Progenitor cell of endocrine pancreas (in vitro differentiated cells): ENCODE measurements at places on chromosomes 4 and X. TPM values are rescaled to one million over a fixed set of nuclear protein-coding genes. Genes with fewer than 3 reads are reported as not detected.

DNA sequence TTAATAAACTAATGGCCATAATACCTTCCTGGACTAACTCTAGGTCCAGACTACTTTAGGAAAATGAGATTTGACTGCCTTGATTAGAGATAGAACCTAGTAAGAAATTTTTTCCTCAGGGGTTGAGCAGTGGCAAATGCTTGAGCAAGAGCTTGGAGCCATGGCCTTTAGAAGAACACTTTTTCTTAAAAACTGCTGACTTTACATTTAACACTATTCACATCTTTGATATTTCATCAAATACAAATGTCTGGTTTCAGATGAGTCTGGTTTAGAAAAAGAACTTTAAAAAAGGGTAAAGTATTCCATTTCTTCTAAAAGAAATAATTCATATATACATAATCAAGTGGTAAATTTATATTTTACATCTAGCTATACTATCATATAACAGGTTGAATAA is 680.9 kb upstream of the PITX2 start:
- no peak overlapping the region for H3K4me3 ChIP-seq
- H3K27ac ChIP-seq: no peak overlapping the region
- DNase-seq: no peak
- H3K36me3 ChIP-seq: no peaks in the 10 kb centered on the region

GRCh38 chr4:174362340-174362739 is 78.6 kb downstream of the CEP44 start:
- no peak for DNase-seq
- no peak overlapping the region for H3K27ac ChIP-seq
- H3K4me3 ChIP-seq: no peak overlapping the region
- H3K36me3 ChIP-seq: no peaks in the 10 kb centered on the region

Gene ADH1B
- total RNA-seq: 0.29 and 0.53 TPM in 2 replicates

DNA sequence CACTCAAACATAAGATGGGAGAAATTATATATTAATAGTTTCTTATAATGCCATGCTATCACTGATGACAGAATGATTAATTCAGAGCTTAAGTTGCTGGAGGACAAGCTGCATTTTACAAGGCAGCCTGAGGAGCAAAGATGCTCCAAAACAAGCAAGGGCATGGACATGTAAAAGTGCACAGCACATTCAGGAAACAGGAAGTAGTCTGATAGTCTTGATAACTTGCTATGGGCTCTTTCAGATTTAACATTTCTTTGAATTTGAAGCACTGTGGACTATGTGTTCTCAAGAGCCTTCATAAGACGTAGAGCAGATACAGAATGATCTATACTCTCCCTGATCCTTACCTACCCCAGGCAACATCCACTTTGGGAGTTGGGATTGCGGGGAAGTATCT is 50.0 kb downstream of the AMMECR1 start:
- no peak overlapping the region for H3K4me3 ChIP-seq
- H3K27ac ChIP-seq: no peak overlapping the region
- no peak for DNase-seq
- H3K36me3 ChIP-seq: no peaks in the 10 kb centered on the region
- H3K4me1 ChIP-seq: peaks cover 5% of the 10 kb centered on the region

DNA sequence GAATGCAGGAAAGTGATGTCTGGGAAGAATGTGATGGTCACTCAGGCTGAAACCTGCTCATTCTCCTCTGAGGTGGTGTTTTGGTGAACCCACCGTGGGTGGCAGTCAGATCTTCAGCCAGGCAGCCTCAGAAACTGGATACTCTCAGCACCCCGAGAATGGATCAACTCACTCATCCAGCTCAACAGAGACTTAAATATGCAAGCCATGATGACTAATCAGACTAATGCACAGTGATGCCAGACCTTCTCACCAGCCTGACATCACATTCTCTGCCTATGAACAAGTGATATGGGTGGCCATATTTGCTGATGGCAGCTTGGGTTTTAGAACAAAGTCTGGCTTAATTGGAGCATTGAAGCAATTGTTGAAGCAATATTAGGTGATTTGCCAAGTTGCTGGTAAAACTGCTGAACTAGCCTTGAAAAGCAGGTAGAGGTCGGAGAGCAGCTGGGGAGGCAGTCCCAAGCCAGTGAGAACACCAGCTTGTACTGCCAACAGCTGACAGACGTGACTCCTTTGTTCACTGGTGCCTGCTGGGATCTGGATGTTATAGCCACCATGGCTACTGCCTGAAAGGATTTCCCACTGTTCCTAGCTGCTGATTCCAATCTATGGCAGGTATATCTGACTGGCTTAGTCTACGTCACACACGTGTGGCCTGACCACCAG is 608.1 kb downstream of the MID1IP1 start:
- no peaks in the 10 kb centered on the region for H3K36me3 ChIP-seq
- H3K4me3 ChIP-seq: no peak overlapping the region
- H3K27me3 ChIP-seq: peaks cover 9% of the 10 kb centered on the region
- H3K27ac ChIP-seq: peak overlapping the region; percentile 75
- H3K4me1 ChIP-seq: peaks cover 3% of the 10 kb centered on the region

Gene TSPAN7
- total RNA-seq: 21.1 and 21.8 TPM in 2 replicates

DNA sequence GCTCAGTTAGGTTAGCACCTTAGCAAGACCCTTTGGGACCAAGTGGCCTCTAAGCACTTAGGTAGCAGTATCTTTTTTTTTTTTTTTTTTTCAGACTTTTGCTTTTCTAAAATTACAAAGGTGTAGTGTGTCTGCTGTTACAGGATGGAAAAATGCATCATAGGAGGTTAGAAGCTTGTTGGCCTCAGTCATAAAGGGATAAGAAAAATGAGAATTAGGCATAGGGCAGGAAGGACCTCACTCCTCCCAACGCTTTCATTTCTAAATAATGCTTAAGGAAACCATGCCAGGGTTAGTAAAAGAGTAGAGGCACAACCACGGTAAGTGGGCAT is 148.4 kb upstream of the PLAC1 start:
- H3K4me1 ChIP-seq: peaks cover 20% of the 10 kb centered on the region
- peaks cover 1% of the 10 kb centered on the region for H3K36me3 ChIP-seq
- H3K4me3 ChIP-seq: peak overlapping the region; percentile 81
- DNase-seq: no peak
- H3K27me3 ChIP-seq: no peaks in the 10 kb centered on the region

DNA sequence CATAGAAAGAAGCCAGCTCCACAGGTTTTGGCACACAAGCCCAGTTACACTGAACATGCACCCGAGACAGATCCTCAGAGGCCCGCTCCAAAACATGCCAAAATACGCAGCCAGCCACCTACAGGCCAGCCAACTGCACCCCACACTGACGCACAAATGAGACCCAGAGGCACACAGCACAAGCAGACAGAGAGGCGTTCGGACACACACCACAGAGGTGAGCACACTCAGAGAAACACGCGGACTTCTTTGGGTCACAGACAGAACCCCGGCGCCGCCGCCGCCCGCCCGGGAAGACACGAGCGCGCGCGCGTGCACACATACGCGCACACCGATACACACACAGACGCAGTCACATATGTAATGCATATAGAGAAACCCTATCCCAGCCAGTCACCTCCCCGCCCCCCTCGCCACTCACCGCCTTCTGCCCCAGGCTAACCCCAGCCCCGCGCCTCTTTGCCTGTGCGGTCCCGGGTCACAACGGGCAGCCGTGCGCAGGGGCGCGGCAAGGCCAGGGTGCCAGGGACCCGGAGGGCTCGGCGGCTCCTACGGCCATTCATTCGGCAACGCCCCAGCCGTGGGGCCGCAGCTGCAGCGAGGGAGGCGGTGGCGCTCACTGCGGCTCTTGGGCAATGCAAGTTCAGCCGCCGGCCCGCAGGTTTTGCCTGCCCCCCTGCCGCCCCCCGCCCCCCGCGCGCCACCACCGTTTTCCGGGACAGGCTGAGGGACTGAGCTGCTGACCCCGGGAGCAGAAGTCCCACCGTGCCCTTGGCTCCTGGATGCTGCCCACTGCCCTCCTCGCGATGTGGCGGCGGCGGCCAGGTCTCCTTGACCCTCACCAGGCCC is 553 bp downstream of the SEPTIN6 start:
- peak; percentile 17 for DNase-seq
- peak overlapping the region; percentile 84 for H3K27ac ChIP-seq
- peaks cover 18% of the 10 kb centered on the region for H3K27me3 ChIP-seq
- H3K36me3 ChIP-seq: no peaks in the 10 kb centered on the region

Gene SRP72
- 119 and 120 TPM in 2 replicates for total RNA-seq

Gene EXOC1L
- total RNA-seq: not detected in 2 replicates

Gene SHOX
- total RNA-seq: not detected in 2 replicates

- DNase-seq: no peak
- H3K27ac ChIP-seq: no peak overlapping the region
- H3K36me3 ChIP-seq: peaks cover 41% of the 10 kb centered on the region
These were observed 67.8 kb upstream of the ANXA3 start for GRCh38 chr4:78483811-78484210.

- peaks cover 11% of the 10 kb centered on the region for H3K36me3 ChIP-seq
- no peaks in the 10 kb centered on the region for H3K27me3 ChIP-seq
- no peaks in the 10 kb centered on the region for H3K4me1 ChIP-seq
- DNase-seq: no peak
- no peak overlapping the region for H3K4me3 ChIP-seq
- no peak overlapping the region for H3K27ac ChIP-seq
These were observed 44.5 kb downstream of the NEK1 start for GRCh38 chr4:169567916-169568315.

- no peaks in the 10 kb centered on the region for H3K27me3 ChIP-seq
- no peak overlapping the region for H3K4me3 ChIP-seq
- peaks cover 3% of the 10 kb centered on the region for H3K4me1 ChIP-seq
- DNase-seq: no peak
- H3K27ac ChIP-seq: no peak overlapping the region
These were observed 803.2 kb downstream of the RAPGEF2 start for GRCh38 chr4:159906051-159906450.

Gene STK32B
- 0.24 and 0.36 TPM in 2 replicates for total RNA-seq

Gene FRMPD4
- total RNA-seq: 0.09 and 0.10 TPM in 2 replicates

DNA sequence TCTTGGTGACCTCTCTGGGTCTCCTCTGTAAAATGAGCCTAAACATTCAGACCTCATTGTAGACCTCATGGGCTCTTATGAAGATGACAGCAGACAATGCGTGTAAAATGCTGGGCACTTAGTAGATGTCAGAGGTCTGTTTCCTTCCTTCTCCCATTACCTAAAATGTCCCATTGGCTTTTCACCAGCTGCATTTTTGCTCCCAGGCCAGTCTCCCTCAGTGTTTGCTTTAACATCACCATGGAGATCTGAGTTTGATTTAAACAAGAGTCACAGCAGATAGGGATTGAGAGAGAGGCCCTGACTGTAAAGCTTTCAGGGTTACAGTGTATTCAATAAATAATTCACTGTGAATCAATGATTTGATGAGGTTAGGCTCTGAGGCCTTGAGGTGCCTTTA is 24.3 kb downstream of the PSAPL1 start:
- H3K27me3 ChIP-seq: no peaks in the 10 kb centered on the region
- peaks cover 9% of the 10 kb centered on the region for H3K36me3 ChIP-seq
- H3K27ac ChIP-seq: no peak overlapping the region
- no peak overlapping the region for H3K4me3 ChIP-seq
- no peak for DNase-seq
- peaks cover 25% of the 10 kb centered on the region for H3K4me1 ChIP-seq

Gene REST
- 92.0 and 95.7 TPM in 2 replicates for total RNA-seq

- no peak for DNase-seq
- H3K4me3 ChIP-seq: no peak overlapping the region
- peaks cover 23% of the 10 kb centered on the region for H3K4me1 ChIP-seq
- H3K27ac ChIP-seq: peak overlapping the region; percentile 70
These were observed 21.0 kb downstream of the MAOA start for GRCh38 chrX:43676971-43677572.

Gene IL13RA2
- total RNA-seq: not detected in 2 replicates

DNA sequence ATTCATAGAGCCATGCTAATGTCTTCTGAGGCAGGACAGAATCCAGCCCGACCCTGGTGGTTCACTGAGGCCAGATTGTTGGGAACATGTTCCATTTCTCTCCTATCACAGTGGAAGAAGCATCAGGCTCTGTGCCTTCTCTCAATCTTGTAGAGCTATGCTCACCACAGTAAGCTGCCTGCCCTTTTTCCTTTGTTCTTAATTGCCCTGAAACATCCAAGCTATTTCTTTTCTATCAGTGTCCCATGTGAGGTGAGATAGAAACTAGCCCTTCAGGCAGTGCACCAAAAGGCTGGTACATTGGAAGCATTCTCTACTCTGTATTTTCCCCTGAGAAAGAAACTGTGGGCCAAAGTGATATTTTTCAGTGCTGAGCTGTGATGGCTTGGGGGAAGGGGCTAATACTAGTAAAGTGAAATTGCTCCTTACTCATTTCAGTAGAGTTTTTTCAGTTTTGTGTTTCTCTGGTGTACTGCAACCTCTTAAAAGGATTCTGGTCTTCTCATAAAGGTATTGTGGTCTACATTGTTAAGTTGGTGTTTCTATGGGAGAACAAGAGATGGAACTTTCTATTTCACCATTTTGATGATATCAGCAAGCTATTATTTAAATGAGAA is 611.2 kb downstream of the RPA4 start:
- DNase-seq: no peak
- peaks cover 5% of the 10 kb centered on the region for H3K4me1 ChIP-seq
- peaks cover 6% of the 10 kb centered on the region for H3K36me3 ChIP-seq
- H3K4me3 ChIP-seq: no peak overlapping the region
- no peak overlapping the region for H3K27ac ChIP-seq
- H3K27me3 ChIP-seq: no peaks in the 10 kb centered on the region

DNA sequence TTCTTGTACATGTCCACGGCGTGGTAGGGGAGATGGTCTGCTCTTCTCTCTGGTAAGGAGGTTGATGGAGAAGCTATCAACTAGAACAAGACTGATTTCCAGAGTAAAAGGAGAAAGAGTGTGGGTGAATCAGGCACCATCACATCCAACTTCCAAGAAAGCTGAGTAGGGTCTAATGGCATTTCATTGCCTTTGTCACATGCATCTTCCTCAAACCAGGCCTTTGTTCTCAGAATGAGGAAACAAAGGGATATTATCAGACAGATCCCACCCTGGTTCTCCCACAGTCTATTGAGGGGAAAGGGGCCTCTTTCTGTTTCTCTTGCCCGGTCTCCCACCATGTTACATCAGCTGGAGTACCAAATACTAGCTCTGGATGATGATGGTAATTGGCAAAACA is 160.2 kb upstream of the RBPJ start:
- H3K4me1 ChIP-seq: peaks cover 11% of the 10 kb centered on the region
- no peaks in the 10 kb centered on the region for H3K36me3 ChIP-seq
- no peak overlapping the region for H3K4me3 ChIP-seq
- H3K27ac ChIP-seq: no peak overlapping the region
- H3K27me3 ChIP-seq: no peaks in the 10 kb centered on the region

DNA sequence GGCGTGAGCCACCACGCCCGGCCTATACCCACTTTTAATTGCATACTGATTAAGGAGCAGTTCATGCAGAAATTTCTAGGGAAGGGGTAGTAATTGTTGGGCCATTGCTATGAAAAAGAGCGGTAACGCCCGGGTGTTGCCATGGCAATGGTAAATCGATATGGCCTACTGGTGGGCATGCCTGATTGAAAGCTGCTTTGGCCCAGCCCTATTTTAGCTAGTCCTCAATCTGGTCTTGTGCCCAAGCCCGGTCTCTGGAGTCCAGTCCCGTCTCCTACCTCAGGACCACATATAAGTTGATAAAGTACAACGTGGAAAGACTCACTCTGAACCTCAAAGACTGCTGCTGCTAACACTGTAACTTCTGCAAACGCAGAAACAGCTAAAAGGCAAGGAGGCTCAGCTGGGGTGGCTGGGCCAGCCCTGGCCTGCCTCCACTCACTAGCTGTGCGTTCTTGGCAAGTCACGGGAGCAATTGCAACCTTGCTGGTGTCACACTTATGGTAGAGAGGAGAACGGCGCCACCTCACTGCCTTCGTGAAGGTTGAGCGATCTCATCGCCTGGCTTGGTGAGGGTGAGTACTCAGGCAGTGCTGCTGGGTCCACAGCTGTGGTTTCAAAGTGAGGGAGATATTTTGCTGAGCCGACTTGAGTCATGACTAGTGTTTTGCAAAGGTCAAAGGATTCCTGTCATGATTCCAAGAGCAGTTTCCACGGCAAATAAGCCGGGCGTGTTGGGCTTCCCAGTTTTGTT is 57.0 kb upstream of the GRPEL1 start:
- no peaks in the 10 kb centered on the region for H3K4me1 ChIP-seq
- peaks cover 11% of the 10 kb centered on the region for H3K27me3 ChIP-seq
